ENCODE measurements at places on chromosomes 3 and 15.

DNA sequence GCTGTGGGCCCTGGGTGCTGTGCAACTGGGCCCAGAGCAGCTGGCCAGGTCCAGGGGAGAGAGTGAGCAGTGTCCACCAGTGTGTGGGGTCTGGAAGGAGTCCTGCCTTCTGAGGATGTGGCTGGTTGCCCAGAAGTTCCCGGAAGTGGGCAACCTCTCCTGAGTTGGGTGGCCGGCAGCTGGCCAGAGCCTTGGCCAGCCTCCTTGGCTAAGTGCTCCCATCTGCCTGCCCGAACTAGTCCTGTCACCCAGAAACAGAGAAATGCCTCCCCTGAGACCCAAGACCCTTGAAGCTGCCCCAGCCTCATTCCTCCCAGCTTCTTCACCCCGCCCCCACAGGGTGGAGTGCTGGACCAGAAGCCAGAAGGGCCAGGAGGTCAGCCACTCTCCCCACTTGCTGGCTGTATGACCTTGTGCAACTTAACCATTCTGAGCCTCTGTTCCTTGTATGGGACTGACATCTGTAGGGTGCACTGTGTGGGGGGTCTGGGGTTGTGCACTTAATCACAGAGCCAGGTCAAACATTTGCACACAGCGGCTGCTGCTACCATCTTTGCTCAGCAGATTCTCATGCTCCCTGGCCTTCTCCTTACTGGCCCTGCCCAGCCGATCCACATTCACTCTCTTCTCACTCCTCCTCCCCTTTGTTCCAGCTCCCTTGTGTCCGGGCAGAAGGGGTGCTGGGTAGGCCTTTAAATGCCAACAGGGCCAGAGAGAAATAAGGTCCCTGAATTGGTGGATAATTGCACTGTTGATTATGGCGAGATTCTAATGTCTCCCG, 7.5 kb upstream of the ALAS1 start:
- DNase-seq: no peak

GRCh38 chr3:30350901-30351300, 255.5 kb upstream of the TGFBR2 start:
- no peak for DNase-seq

- no peak for DNase-seq
These were observed 134.6 kb downstream of the LRRC28 start for GRCh38 chr15:99385865-99386264.

DNA sequence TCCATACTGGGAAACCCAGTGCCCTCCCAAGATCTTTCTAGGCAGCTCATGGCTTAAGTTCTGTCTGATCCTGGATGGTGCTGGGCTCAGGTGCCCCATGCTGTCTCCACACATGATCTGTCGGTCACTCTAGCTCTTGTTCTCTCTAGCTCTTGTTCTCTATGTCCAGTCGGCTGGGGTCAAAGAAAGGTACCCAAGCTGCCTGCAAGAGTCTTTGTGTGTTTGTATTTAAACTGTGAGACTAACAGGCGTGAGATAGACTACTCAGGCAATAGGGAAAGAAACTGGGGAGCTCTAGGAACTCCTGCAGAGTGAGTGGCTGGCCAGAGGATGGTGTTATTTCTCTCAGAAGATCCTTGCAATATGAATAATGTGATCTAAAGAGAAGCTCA, 40.2 kb downstream of the GPR156 start:
- DNase-seq: no peak

GRCh38 chr15:25173241-25174028, 218.6 kb downstream of the SNRPN start:
- DNase-seq: no peak

DNA sequence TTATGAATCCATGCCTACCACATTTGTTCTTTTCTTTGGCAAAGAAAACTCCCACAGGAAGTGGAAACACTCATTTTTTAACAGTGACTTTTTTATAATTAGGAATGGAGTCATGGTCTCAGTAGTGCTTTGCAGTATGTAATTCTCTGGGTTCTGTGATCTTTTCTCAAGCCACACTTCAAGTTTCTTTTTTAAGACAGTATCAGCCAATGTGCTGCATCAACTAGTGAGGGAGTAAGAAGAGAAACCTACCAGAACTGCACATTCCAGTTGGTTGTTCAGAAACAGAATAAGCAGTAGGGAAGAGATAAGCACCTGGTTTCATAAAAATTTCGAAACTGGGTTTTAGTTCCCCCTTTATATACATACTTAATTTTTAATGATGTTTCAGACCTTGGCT, 126.3 kb downstream of the FOXB1 start:
- no peak for DNase-seq

Data from BJ (cell line).